ENCODE measurements at places on chromosomes 6 and 20.
A peak's percentile ranks its signal among the peaks of the same experiment; 100 is the strongest.

DNA sequence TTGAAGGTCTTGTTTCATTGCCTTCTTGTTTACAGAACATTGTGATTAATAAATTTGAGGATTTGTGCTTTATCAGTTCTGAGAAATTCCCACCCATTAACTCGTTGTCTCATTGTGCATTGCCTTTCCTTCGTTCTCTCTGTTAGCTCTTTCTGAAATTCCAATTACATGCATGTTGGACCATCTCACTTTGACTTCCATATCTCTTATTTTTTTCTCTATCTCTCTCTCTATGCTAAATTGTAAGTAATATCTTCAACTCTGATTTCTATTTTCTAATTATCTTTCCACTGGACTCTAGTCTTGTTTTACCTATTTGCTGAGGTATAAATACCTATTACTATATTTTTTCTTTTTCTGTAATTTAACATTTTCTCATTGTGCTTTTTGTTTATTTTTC lies 92.3 kb downstream of the SHLD1 start:
- no peak for DNase-seq

- DNase-seq: no peak
Measured at GRCh38 chr6:31708224-31708623, 1.6 kb downstream of the LY6G6F start.

GRCh38 chr6:14393910-14394309 lies 276.3 kb downstream of the CD83 start:
- DNase-seq: no peak

DNA sequence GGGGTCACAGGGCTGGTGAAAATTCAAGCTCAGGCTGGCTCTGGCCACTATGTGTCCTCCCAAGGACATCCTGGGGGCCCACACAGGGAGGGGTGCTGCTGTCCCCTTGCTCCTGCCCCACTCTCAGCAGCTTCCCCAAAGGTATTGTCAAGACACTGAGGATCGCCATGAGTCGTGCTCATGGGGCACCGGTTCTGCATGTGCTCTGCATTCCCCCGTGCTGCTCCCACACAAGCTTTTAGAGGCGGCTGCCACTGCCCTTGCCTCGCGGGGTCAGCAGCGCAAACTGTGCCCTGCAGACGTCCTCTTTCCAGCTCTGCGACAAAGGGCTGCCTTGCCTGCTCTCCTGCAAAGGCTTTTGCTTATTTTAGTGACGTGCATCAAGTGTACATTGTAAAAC lies 179.8 kb downstream of the ERMARD start:
- DNase-seq: no peak

GRCh38 chr6:169370666-169371343 lies 117.2 kb upstream of the THBS2 start:
- no peak for DNase-seq

GRCh38 chr6:18962361-18962905 lies 575.3 kb downstream of the RNF144B start:
- no peak for DNase-seq

- peak; percentile 99 for DNase-seq
Measured at GRCh38 chr6:31737991-31738979, 1.5 kb upstream of the MSH5 start.

- DNase-seq: peak; percentile 44
Measured at GRCh38 chr6:30615958-30616810, 859 bp downstream of the PPP1R10 start.

GRCh38 chr6:48098923-48099322 lies 12.1 kb downstream of the PTCHD4 start:
- DNase-seq: no peak

GRCh38 chr6:50087231-50087954 lies 37.7 kb upstream of the DEFB112 start:
- peak; percentile 4 for DNase-seq

DNA sequence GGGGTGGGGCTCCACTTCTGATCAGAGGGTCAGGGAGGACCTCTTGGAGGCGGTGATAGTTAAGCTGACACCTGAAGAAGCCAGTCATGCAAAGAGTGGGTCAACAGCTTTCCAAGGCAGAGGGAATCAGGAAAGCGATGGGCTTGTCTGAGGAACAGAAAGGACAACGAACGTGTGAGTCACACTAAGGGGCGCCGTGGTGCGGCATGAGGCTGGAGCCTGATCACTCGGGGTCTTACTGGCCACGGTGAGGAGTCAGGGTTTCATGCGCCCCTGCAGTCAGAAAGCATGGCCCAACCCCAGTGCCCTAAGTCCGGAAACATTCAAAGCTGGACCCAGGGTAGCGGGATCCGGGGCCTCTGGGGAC lies 50.6 kb upstream of the SLC32A1 start:
- no peak for DNase-seq

DNA sequence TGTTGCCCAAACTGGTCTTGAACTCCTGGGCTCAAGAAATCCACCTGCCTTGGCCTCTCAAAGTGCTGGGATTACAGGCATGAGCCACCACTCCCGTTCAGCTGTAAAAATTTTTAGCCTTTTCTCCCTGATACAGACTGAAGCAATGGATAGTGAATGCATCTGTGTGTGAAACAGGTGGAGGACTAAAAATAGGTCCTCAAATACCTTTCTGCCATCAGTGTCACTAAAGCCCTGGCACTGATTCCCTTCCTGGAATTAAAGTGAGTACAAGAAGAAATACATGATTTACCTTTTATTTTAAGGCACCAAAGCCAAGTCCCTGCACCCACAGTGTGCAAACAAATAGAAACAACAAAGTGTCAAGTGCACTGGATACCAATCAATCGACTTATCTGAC lies 25.1 kb downstream of the TULP4 start:
- DNase-seq: no peak

GRCh38 chr20:21273755-21274386 lies 29.3 kb upstream of the XRN2 start:
- no peak for DNase-seq

GRCh38 chr20:4325548-4326187 lies 310.3 kb upstream of the RNF24 start:
- DNase-seq: no peak

DNA sequence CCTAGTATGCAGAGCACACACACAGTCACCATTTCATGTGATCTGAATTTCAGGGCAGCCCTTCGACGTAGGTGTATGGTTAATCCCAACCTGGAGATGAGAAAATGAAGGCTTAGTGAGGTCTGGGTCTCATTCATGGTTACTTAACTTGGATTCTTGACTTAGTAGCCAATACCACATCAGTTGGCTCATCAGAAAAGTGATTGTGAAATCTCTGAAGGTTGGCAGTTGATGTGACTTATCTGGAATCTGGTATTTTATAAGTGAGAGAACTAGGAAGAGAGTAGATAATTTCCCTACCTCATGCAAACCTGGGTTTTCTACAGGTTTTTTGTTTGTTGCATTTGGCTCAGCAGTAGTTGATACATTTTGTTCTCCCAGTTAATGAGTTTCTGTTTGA lies 123.7 kb downstream of the CCDC170 start:
- DNase-seq: no peak

GRCh38 chr6:108114841-108115597 lies 40.5 kb upstream of the OSTM1 start:
- peak; percentile 77 for DNase-seq

DNA sequence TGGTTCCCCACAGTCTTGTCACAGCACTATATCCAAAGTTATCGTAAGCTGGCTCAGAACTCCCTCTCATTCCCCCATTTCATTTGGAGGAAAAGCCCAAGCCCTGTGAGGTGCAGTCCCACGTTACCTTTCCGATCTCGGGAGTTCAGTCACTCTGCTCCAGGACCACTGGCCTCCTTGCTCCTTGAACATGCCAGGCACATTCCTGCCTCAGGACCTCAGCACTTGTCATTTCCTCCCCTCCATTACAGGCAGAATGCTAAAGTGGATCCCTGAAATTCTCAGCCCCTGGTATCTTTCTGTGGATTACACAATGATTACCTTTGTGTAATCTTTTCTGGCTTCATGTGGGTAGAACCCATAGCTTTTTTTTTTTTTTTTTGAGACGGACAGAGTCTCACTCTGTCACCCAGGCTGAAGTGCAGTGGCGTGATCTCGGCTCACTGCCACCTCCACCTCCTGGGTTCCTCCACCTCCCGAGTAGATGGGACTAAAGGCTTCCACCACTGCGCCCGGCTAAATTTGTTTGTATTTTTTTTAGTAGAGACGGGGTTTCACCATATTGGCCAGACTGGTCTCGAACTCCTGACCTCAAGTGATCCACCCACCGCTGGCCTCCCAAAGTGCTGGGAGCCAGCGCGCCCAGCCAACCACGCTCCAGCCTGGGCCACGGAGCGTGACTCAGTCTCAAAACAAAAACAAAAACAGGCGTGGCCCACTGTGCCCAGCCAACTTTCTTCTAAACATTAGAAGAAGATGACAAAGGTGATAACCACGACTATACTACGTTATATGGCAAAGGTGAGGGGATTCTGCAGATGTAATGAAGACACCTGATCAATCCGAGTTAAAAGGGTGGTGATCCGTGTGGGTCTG lies 4.0 kb upstream of the OXT start:
- DNase-seq: no peak

- no peak for DNase-seq
Measured at GRCh38 chr6:129236001-129236517, 353.1 kb downstream of the LAMA2 start.

DNA sequence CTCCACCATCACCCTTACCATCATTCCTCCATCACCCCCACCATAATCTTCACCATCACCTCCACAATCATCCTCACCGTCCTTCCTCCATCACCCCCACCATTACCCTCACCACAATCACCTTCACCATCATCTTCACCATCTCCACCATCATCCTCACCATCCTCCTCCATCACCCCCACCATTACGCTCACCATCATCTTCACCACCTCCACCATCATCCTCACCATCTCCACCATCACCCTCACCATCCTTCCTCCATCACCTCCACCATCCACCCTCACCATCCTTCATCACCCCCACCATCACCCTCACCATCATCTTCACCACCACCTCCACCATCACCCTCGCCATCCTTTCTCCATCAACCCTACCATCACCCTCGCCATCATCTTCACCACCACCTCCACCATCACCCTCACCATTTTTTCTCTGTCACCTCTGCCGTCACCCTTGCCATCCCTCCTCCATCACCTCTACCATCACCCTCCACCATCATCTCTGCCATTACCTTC lies 33.1 kb upstream of the MPC1 start:
- no peak for DNase-seq

DNA sequence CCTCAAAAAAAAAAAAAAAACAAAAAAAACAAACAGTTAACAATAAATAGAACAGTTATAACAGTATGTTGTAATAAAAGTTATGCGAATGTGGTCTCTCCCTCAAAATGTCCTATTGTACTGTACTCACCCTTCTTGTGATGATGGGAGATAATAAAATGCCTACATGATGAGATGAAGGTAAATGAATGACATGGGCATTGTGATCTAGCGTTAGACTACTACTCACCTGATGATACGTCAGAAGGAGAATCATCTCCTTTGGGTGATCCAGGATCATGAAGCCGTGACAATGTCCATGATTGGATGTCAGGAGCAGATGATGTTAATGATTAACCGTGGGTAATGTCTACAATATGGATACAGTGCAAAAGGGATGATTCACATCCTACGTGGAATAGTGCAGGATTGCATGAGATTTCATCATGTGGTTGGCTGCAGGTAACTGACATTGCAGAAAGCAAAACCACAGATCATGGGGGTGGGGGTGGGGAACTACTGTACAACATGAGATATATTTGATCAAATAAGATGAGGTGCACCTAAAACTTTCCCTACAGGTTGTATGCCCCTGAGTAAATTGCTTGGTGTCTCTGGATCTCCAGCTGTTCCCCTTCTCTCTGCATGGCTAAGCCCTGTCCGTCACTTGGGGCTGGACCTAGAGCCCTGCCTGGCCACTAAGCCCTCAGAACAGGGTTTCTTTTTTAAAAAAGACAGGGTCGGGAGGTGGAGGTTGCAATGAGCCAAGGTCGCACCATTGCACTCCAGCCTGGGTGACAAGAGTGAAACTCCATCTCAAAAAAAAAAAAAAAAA lies 6.2 kb upstream of the RBCK1 start:
- no peak for DNase-seq

- peak; percentile 9 for DNase-seq
Measured at GRCh38 chr6:146767632-146768031, 168.9 kb downstream of the ADGB start.

GRCh38 chr6:158715330-158716311 lies 65.8 kb downstream of the SYTL3 start:
- DNase-seq: peak; percentile 54

DNA sequence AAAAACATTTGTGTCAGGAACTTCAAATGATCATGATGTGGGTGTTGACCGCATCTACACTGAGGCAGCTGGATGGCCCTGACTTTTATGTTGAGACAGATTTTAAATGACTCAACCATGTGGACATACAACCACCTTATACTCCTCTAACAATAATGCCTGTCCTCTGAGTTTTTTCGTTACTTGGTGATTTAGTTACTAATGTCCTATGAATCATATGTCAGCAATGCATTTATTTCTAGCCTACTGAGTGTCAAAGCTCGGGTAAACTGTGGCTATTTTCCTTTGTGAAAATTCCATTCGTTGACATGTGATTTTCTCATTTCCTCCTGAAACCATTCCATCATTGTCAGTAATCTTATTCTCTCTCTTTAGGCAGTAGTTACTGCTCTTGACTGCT lies 38.9 kb upstream of the NKX2-4 start:
- no peak for DNase-seq

DNA sequence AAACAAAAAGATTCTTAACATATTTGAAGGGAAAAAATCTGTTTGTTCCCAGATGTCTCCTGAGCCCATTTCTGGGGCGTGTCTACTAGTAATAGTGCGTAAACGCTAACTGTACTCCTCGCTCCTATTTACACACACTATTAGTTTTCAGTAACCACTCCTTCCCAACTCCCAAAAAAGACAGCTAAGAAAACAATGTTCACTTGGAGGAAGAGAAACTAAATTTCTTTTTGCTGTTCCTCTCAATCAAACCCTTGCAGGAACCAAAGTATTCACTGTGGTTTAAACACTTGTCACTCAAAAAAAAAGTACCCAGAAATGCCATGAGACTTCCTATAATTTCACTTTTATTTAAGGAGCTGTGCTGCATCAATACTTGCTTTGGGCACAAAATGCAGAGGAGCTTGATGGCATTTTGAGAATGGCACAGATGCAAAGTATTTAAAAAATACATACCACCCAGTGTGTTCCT lies 118.2 kb downstream of the BACH2 start:
- DNase-seq: no peak

GRCh38 chr6:115443825-115444478 lies 616.7 kb downstream of the FRK start:
- no peak for DNase-seq

DNA sequence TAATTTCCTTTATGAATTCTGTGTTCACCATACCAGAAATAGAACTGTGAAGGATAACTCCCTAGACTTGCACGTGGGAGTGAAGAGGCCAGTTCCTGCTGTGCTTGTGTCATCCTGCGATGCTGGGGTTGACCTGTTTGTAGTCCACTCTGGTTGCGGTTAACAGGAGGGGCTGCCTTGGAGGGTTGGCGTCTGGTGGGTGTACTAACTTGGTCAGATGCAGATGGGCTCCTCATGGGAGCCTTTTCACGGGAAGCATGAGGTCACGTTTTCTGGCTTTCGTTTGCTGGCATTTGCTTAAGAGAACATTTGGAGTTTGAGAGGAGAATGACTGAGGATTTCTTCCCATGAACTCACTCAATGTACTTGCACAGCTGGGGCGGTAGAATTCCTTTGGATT lies 41.2 kb downstream of the IGF2R start:
- DNase-seq: no peak

Data from Kasumi-1 (cell line).